ENCODE measurements at places on chromosomes 16 and 17.

GRCh38 chr17:20774472-20775135 lies 195.1 kb downstream of the CDRT15L2 start:
- DNase-seq = no peak

GRCh38 chr16:81292936-81293335 lies 21.8 kb upstream of the GAN start:
- DNase-seq = no peak

DNA sequence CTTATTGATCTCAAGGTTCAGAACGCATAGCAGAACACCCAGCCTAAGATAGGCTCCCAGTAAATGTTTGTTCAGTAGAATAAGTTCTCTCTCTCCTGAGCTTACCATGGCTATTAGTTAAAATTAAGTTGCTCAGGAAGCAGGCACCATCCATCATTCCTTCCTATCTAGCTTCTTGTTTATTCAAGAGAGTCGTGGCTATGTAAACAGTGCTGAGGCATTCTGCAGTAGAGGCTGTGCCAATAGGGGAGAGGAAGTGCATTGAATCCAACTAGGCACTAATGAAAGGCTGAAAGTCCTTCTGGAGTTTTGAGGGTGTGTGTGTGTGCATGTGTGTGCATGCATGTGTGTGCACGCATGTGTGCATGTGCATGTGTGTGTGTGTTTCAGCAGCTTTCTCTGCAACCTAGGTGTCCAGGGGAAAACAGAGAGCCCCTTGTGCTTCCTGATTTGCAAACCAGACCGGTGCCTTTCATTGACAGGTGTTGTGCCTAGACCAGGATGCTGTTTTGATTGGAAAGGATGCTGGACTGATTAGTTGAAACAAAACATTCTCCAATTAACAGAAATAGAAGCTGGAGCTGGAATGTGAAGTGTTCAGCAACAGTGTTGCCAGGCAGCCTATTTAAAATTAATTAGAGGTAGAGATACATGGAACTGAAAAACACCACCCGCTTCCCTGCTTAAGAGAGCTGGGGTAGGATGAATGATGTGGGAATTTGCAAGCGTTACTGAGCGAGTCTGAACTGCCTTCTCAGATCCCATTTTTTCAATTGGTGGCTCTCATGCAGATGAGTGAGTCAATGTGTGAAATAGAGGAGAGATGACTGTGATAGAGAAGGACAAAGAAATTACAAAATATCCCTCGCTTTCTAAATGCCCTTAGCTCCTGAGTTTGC lies 103.3 kb upstream of the CLEC3A start:
- DNase-seq = no peak

DNA sequence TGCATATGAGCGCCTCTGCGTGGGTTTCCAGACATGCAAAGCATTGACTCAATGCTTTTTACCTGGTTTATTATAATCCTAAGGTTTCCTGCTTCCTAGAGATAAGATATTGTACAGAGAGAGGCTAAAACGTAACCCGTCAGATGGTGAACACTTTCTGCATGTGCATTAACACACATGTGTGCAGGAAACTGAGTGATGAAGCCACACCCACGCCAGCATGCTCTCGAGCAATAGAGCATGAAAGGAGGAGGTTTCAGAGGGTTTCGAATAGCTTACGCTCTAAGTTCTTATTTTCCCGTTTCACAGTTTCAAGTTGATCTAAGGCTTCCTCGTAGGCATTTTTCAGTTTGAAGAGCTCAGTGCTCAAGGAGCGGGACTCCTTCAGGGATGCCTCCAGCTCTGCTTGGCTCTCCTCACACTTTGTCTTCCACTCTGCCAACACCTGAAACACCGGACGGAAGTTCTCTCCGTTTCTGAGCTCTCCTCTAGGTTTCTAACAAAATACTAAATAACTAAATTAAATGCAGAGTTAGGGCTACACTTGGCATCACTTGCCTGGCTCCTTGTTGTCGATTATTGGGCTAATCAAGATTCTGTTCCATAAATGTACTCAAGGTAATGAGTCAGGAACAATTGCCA lies 23.2 kb downstream of the MYH3 start:
- DNase-seq = no peak

DNA sequence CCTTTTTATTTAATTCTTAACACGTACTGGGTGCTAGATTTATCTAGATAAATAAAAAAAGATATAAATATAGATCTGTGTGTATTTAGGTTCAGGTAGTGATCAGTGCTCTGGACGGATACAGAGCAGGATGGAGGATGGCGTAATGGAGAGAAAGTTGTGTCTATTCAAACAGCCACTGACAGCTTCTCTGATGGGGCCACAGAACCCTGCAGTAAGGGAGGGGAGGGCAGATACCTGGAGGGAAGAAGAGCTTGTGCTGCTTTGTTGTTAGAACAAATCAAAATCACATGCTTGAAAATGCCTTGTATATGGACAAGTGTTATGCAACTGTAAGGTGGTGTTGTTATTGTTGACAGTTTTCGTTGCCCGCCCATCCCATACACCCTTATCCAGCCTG lies 170.2 kb downstream of the UTP18 start:
- no peak for DNase-seq

GRCh38 chr17:56592487-56593085 lies 913 bp upstream of the NOG start:
- no peak for DNase-seq

DNA sequence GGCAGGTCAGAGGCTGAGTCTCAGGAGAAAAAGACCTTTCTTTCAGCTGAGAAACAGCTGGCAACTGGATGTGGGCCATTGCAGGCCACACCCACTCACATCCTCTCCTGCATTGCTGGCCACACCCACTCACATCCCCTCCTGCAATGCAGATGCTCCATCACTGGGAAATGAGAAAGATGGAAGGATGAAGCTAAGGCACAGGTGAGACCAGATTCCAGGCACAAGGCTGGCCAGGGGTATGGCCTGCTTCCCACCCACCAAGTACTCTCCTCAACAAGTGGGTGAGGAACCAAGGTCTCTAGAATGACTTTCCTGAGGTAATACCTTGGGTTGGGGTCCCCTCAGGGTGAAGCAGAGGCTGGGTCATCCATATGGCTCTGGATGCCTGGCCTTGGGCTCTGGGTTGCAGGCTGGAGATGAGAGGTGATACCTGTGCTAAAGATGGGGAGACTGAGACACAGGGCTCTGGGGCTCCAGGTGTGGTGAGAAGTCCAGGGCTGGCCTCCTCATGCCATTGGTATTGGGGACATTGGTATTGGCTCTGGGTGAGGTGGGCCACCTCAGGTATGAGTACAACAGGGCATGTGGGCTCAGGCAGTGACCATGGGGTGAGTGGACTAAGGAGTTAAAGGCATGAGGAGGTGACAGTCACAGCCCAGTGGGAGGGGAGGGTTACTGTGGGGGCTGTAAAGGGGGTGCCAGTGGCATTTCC lies 1726.8 kb downstream of the TP53TG3F start:
- DNase-seq = no peak

DNA sequence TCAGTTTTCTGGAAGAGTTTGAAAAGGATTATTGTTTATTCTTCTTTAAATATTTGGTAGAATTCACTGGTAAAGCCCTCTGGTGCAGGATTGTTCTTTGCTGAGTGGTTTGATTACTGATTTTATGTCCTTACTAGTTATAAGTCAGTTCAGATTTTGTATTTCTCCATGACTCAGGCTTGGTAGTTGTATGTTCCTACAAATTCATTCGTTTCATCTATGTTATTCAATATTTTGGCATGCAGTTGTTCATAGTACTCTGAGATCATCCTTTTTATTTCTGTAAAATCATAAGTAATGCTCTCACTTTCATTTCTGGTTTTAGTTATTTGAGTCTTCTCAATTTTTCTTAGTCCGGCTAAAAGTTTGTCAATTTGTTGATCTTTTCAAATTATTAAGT lies 58.1 kb upstream of the CRYM start:
- DNase-seq = no peak

DNA sequence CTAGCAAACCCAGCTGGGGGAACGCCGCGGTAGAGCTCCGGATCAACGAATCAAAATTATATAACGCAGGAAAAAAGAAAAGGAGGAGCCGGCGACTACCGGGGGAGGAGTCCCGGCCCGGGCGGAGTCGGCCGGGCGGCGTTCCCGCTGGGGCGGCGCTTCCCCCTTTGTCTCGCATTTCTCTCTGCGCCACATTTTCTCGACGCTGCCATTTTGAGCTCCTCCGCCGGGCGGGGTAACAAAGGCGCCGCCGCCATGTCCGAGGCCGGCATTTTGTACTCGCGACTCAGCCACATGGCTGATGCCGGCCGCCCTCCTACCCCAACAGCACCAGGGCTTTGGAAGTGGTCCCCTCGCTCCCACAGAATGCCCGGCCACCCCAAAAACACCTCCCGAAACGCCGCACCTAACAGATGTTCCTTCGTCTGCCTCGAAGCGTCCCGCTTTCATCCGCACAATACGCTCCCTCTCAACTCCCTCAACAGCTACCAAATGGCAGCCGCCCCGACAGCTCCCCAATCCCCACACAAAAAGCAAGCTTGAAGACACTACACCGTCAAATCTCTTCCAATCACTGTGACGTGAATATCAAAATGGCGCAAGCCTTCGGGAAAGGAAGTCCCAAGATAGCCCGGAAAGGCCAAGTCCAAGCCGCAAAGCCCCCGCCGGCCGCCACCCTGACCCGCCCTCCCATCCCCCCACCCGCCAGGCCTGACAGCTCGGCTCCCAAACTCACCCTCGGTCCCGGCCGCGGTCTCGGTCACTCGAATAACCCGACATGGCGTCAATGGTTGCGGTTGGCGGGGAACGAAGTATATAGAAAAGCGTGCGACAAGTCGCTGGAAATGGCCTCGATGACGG lies 519 bp downstream of the DDX5 start:
- DNase-seq = peak; percentile 45

GRCh38 chr16:1760911-1761310 lies 10.4 kb downstream of the NME3 start:
- no peak for DNase-seq

DNA sequence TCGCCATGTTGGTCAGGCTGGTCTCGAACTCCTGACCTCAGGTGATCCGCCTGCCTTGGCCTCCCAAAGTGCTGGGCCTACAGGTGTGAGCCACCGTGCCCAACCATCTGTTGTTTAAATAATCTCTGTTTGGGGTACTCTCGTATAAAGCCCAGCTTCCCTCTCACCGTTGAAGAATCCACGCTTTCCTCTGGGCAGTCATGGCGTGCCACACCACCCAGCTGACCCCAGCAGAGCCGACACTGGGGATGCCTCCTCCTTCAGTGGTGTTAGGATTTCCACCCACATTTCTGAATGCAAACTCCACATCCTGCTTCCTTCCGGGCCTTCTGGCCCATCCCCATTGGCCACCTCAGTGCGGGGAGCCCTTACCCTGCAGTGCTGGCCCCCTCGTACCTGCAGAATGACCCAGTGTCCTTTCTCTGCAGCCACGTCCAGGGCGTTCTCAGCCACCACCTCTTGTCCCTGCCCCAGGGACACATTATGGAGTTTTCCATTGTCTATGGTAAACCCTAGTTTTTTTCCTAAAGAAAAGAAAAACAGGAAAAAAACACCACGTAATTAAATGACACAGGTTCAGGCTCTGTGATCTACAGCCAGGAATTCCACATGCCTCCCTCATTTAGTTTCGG lies 60.4 kb downstream of the PGS1 start:
- no peak for DNase-seq

- DNase-seq = no peak
These were observed 301.4 kb upstream of the IRX3 start for GRCh38 chr16:54588026-54588425.

GRCh38 chr17:31609331-31609730 lies 217.9 kb downstream of the RAB11FIP4 start:
- DNase-seq = no peak

DNA sequence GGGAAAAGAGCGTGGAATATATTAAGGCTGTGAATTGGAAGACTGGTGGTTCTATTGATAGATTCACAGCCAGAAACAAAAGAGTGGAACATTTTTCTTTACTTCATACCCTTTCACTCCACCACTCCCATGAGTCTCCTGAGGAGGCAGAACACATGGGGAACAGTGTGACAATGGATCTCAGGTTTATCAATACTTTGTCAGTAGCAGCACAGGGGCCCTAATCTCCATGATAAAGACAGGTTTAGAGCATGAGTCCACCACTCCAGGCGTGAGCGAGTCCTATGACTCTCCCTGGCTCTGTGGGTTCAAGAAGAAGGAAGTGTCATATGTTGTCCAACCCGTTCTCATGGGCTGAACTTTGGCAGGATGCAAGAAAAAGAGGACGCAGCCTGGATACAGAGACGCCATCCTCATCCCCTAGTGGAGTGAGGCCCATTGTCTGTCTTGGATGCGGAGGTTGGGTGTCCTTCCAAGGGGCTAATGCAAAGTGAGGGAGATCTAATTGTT lies 361.2 kb downstream of the TMEM114 start:
- DNase-seq = no peak

DNA sequence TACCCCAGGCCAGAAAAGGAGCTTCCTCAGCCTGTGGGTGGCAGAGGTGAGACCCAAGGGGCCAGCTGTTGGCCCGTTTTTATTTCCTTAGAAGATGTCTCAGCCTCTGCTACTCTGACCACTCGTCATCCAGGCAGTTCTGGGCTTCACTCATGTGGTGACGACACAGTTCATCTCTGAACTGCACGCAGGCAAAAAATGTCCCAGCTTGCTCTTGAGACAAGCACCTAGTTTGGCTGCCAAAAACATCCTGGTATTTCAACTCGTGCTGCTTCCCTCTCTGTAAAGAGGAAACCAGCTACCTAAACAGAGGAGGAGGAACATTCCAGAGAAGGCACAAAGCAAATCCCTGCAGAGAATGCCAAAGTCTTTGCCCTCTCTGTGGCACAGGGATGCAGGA lies 125.7 kb downstream of the XYLT1 start:
- DNase-seq = no peak

- DNase-seq = no peak
These were observed 82.0 kb downstream of the RGS9 start for GRCh38 chr17:65219124-65219523.

DNA sequence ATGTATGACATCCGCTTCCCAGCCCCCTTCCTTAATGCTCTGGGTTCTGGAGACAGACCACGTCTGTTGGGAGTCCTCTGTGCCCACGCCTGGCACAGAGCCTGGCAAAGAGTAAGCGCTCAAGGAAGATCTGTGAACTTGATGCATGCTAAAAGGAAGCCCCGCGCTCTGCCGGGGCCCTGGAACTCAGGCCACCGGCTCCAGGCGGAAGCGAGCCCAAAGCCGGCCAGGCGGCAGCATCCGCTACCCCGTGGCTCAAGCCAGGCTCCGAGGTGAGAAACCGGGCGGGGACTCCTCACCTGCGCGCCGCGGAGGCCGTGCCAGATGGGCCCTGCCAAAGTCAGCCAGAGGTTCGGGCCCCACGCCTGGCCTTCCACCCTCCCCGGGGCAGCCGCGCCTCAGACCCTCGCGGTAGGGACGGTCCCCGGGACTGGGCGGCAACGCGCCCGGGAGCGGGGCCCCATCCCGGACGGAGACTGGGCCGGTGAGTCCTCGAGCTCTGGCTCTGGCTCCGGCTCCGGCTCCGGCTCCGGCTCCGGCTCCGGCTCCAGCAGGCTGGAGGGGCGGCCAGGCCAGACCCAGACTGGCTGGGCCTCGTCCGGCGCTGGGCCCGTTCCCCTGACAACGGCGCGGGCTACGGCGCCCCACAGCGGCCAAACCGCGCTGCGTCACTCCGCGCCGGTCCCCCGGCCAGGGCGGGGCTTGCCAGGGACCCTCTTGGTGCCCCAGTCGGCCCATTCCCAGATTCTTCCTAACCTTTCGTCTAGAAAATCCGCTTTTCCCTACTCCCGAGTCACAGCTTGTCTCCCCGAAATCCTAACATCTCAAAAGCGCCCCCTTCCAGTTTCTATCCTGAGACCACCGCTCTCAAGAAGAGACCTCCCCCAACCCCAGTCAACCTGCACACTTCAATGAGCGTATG lies at the start of gene ZDHHC1:
ZDHHC1 (minus strand) TSS at position 606 of the 922 bp plus-strand sequence. CDS start 8,702 bp downstream, outside the sequence.
- peak; percentile 45 for DNase-seq
